ENCODE measurements at places on chromosomes 5 and 9.

- no peak for DNase-seq
These were observed 31.0 kb upstream of the GNA14 start for GRCh38 chr9:77679088-77679487.

GRCh38 chr5:83401122-83401731 lies 70.3 kb upstream of the VCAN start:
- DNase-seq, result no peak

- DNase-seq, result no peak
These were observed 463.1 kb upstream of the CDH10 start for GRCh38 chr5:25107853-25108252.

DNA sequence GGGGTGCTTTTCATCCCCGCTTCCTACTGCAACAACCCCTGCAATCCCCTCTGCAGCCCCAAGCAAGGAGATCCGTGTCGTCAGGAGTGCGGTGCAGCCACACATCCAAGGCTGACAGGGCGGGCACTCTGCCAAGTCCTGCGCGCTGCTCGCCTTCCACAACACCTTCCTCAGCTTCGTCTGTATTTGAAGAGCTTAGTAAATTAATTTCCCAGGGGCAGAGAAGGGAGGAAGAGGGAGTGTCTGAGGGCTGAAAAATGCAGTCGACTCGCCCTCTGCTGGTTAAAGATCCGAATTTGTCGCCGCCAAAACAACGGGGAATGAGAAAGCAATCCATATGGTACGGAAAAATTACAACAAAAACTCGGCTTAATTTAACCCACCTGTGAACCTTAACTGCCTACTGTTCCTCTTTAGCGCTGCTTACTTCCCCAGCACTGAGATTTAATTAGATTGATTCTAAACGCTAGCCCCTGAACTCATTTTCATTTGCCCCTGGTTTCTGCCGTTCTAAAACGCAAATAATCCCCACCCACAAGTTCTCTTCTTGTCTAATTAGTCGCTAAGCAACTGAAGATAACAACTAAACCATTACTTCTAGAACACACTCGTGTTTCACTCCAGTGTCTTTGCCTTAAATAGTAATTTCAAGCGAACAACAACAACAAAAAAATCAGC lies 10.9 kb upstream of the PCDHB1 start:
- DNase-seq, result no peak

DNA sequence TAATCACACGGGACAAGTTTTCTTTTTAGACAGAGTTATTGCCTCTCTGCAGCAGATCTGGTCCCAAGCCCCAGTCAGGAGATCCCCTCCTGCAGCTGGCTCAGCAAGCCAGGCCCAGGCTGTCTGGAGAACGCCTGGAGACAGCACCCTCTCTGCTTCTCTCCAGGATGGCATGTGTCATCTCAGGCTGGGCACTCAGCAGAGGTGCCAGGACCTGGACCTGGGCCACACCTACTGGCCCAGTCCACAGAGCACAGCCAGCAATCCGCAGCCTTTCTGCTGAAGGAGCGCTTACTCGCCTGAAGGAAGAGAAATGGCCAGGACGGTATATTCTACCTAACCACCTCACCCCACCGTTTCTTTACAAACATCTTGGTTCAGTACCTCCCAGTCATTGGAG lies 4.7 kb upstream of the TBC1D9B start:
- no peak for DNase-seq
